Stimulated activated CD8-positive, alpha-beta memory T cell treated with anti-CD3 and anti-CD28 coated beads, Interleukin-15, amount 100 ng/mL, for 48 hours (primary cell): ENCODE measurements at places on chromosomes 13 and 19.

DNA sequence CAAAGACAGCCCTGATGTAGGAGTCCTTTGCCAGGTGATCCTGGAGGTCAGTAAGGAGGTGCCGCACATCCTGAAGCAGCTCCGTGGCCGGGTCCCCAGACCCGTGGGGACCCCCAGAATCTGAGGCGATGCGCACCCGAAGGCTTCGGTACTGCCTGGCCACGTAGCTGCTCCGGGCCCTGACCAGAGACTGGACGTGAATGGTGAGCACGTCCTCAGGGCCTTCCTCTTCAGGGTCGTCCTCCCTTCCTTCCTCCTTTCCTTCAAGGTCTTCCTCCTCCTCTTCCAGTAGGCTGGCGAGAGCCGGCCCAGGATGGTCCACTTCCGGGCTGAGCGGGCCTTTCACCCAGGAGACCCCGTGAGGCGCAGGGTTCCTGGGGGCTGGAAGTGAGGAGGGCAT, 7.5 kb downstream of the RINL start:
- DNase-seq: no peak

DNA sequence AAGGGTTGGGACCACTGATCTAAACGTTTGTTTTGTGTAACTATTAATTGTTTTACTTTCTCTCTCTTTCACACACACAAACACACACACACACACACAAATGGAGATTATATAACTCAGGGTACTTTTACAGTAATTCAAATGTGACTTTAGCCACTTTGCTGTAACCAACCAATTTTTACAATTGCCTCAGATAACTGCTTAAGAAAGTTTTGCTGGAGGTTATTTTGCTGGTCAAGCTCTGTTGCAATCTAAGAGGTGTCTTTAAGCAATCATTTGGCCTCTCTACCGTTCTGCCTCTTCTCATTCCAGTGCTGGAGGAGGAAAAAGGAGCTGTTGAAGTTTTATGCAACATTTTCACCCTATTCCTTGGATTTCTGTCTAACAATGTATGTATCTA, 63.0 kb downstream of the TBC1D4 start:
- no peak for DNase-seq

- DNase-seq: no peak
Measured at GRCh38 chr19:13015361-13016223, 20.3 kb downstream of the NFIX start.

DNA sequence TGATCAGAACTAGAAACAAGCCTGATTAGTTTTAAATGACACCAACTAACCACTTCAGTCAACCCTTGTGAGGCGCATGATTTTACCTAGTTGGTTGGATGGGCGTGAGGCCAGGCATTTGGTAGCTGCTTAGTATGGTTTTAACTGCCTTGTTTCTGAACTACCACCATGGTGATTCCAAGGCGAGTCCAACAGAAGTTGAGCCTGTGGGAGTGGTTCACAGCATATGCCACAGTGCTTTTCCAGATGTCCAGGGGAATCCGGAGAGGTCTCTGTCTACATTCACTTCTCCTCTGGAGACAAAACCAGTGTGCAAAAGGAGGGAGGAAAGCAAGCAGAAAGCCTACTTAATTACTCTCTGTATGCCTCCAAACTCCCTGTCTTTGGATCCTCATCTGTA, 524.1 kb downstream of the GPC6 start:
- DNase-seq: no peak

GRCh38 chr13:30620941-30621340, 3.2 kb downstream of the USPL1 start:
- DNase-seq: no peak

DNA sequence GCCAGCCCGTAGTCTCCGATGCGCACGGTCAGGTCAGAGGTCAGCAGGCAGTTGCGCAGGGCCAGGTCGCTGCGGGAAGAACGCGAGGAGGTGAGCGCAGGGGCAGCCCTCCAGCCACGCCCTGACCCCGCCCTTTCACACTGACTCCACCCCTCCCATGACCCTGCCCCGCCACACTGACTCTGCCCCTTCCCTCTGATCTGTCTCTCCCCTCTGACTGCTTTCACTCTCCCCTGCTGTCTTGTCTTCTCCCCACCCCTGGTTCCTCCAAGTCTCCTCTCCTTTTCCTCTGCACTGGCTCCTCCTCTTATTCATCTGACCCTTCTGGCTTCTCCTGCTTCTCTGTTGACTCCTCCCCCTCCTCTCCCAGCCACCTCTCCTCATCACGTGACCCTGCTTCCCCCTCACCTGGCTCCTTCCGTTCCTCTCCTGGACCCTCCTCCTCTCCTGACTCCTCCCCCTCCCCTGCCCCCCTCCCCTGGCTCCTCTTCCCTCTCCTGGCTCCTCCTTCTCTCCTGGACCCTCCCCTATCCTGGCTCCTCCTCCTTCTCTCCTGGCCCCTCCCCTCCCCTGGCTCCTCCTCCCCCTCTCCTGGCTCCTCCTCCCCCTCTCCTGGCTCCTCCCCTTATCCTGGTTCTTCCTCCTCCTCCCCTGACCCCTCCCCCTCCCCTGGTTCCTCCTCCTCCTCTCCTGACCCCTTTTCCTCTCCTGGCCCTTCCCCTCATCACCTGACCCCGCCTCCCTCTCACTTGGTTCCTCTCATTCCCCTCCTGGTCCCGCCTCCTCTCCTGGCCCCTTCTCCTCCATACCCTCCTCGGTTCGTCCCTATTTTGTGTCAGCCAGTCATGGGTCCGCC, 9.9 kb downstream of the LMTK3 start:
- no peak for DNase-seq
